NK-92 treated with Interleukin-12 subunit alpha and Interleukin-12 subunit beta, amount 100 ng/mL, for 24 hours (cell line): ENCODE measurements at places on chromosomes 16 and 17.

DNA sequence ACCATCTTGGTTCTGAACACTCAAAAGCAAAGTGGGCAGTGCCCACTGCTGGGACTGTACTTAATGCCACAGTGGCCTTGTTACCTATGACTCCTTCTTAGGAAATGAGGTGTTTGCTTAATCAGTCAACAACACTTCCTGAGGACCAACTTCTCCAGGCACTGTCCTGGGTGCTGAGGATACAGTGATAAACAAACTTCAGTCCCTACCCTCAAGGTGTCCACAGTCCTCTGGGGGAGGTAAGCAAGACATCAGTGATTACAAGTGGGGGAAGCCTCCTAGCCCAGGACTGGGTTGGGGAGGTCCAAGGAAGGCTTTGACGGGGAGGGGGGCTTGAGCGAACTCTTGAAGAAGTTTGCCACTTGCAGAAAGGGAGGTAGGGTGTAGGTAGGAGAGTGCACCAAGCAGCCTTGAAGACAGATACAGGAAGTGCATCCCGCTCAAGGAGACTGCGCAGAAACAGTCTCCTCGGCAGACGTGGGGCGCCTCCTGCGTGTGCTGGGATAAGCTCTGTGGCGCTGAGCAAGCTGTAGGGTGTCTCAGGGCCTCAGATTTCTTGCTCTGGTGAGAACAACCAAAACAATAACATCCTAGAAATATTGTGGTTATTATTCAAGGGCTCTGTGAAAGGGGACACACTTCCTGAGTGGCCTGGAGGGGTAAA lies 2.6 kb upstream of the ABCC3 start:
- DNase-seq = no peak

GRCh38 chr17:60390186-60390585 lies 1.7 kb downstream of the USP32 start:
- DNase-seq = no peak

DNA sequence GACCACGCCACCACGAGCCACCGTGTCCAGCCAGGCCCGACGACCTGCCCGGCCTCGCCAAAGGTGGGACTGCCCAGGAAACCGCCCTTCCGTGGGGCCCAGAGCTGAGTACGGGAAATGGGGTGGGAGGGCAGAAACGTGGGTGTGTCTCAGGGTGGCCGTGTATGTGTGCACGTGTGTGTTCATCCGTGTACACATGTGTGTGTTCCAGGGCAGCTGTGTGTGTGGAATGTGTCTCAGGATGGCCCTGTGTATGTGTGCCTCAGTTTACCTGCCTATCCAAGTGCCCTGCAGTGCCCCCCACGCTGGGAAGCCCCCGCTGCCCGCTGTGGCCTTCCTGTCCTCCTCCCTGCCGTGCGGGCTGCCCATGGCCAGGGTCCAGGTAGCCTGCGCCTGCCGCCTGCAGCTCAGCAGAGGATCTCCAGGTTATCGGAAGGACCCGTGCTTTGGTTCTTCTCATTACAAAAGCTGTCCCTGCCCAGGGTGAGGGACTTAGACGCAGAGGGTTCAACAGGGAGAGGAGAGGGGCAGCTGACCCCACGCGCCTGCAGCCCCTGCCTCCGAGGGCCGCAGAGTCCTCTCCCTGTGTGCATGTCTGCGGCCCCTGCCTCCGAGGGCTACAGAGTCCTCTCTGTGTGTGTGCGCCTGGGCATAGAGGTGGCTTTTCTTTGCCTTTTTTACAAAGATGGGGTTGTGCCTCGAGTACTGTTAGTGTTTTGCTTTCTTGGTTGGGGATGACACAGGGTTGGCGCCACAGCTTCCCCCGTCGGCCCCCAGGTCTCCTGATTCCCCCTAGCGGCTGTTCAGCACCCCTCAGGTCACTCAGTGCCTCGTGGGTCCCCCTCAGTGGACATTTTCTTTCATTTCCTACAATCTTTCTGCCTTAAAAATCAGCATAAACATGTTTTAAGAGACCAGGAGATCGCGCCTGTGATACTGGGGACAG lies 23.6 kb downstream of the ZNF469 start:
- DNase-seq = no peak

DNA sequence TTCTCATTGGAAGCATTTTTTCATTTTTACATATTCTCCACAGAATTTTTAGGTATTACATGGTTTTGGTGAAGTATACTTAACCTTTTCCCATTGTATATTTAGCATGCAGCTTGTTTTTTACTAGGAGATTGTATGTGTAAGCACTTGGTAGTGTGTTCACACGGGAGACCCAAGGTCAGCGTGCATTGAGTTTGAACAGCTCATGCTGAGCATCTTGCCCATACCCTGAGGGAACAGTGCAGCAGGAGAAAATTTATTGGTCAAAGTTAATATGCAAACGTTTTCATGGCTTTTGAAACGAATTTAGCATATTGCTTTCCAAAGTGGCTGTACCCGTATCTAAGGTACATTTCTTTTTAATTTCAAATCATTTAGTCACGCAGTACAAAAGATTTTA lies 168.7 kb downstream of the MRTFB start:
- DNase-seq = no peak

GRCh38 chr17:17167986-17168385 lies 38.1 kb downstream of the PLD6 start:
- no peak for DNase-seq
